ENCODE measurements at places on chromosomes 5 and 9.

DNA sequence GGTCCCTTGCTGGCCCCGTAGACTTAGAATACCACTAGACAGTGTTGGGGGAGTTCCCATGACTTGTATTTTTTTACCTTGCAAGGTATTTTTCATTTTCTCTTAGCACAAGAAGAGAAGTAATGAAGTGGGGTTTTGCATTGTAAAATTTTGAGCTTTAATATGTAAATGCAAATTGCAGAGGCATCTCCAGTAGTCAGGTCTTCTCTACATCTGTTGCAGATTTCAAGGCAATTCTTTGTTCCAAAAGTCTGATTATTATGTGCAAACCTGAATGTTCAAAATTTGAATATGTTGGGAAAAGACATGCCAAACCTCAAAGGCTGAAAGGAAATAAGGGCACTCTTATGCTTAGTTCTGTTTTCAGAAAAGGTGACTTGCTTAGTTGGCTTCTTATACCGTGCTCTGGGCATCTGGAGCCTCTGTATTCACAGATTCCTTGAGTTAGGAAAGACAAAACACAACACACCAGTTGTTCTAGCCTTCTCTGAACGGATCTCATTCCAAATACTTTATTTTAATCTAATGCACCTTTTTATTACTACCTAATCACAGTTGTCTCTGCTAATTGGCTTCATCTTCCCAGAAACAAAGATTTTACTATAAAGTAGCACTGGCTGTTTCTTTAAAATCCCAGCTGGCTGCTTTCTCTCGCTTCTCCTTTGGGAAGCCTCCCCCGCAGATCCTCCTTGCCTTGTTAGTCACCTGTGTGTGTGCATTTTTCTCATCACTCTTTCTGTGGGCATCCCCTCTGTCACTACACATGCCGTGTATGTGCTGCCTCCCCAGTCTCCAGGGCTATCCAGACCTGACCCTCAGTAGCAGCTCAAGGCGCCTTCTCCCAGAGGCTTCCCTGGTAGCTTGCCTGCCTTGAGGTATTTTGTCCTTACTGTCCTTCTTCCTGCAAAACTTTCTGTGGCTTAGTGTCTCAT is 138.2 kb downstream of the TLE4 start:
- no peak for DNase-seq

DNA sequence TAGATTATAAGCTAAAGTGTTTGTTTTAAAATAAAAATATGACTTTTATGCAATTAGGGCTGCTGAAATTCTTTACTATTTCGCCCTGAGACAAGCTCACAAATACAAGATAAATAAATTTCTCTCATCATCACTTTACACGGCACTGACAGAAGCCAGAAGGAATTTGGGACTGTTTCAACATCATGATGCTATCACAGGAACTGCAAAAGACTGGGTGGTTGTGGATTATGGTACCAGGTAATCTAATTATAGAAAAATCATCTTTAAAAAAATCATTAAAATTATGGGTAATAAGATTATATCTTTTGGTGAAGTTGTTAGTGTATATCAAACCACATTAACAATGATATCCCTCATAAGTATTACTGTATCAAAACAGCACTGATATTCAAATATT is 95.0 kb downstream of the MAN2A1 start:
- no peak for DNase-seq

GRCh38 chr9:112301420-112301819 is 32.0 kb downstream of the PTBP3 start:
- no peak for DNase-seq

GRCh38 chr5:71934322-71934721 is 173.0 kb upstream of the MAP1B start:
- DNase-seq, result no peak

DNA sequence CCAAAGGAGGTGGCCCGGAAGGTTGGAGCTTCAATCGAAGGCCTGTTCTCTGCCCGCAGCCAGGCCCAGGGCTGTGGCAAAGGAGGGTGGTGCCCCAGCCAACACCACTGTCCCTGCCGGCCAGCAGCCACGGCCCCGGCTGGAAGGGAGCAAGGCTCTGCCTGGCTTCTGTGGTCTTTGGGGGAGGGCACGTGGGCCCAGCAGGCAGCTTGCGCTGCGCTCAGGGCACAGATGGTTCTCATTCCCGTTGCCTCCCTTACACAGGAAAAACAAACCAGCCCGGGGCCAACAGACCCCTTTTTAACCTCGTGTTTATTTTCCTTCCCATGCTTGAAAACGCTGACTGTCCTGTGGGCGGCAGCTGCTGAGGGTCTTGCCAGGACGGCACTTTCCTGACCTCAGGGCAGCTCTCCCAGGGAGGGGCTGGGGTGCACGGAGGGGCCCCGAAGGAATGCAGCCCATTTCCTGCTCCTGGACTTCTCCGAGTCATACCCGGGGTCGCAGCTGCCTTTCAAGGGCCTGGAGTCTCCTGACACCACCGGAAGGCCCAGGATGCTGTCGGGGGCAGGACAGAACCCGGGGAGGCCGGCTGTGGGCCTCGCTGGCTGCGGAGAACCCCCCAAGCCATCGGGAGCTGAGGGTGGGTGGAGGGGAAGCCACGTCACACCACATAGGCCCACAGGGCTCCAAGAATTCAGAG is 1.1 kb upstream of the GPSM1 start:
- no peak for DNase-seq

DNA sequence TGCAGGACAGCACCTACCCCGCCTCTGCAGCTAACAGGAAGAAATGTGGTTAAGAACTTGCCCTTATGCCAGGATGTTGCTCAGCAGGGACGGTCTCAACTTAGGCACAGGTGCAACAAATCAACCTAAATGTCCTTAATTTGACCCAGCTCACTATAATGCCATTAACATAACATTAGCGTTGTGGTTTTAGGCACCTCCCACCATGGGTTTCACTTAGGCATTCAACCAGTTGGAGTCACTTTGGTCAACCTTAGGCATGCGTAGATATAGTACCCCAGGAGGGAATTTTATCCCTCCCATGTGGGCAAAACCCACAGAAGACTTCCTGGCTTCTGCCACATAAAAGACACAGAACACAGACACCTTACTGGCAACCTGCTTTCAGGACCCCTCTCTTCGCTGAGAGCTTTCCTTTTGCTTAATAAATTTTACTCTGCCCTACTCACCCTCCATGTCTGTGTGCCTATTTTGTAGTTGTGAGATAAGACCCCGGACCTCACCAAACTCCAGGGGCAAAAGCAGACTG is 8.7 kb upstream of the ERAP1 start:
- peak; percentile 85 for DNase-seq

- no peak for DNase-seq
Measured at GRCh38 chr5:139419226-139420192, 15.6 kb upstream of the SPATA24 start.

DNA sequence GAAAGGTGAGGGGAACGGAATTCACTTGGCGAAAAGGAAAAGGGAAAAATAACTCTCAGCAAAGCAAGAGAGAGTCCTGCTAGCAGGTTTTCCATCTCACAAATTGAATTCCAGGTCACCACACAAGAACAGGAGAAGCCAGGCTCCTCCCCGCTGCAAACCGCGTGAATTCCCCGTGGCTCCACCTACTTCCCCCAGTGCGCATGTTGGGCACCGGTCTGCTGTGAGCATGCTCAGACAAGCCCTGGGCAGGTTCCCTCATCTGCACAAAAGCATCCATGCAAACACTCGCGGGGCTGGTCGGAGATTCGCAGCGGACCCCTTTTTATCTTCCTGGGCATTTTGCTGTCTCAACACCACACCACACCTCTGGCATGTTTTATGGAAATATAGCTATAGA is 58.5 kb upstream of the S1PR3 start:
- DNase-seq, result no peak

DNA sequence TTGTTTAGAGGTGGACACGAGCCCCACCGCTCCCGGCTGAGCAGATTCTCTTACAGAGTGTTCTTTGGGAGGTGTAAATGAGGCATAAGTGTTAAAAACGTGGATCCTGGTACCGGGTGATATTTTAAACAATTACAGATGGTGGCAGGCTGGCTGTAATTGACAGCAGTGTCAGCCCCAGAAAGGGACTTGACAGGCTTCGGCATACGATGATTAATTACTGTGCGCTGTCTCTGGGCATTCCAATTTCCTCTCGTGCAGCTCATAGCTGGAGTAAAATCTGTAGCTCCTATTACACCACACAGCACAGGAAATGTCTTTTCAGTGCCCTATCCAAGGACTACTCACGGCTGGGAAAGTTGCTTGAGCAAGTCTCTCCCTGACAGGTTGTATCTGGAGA is 305.4 kb upstream of the IRX2 start:
- no peak for DNase-seq

- DNase-seq, result no peak
Measured at GRCh38 chr9:113609562-113610318, 146.2 kb downstream of the RGS3 start.

GRCh38 chr5:174454464-174454863 is 269.9 kb upstream of the MSX2 start:
- peak; percentile 62 for DNase-seq

DNA sequence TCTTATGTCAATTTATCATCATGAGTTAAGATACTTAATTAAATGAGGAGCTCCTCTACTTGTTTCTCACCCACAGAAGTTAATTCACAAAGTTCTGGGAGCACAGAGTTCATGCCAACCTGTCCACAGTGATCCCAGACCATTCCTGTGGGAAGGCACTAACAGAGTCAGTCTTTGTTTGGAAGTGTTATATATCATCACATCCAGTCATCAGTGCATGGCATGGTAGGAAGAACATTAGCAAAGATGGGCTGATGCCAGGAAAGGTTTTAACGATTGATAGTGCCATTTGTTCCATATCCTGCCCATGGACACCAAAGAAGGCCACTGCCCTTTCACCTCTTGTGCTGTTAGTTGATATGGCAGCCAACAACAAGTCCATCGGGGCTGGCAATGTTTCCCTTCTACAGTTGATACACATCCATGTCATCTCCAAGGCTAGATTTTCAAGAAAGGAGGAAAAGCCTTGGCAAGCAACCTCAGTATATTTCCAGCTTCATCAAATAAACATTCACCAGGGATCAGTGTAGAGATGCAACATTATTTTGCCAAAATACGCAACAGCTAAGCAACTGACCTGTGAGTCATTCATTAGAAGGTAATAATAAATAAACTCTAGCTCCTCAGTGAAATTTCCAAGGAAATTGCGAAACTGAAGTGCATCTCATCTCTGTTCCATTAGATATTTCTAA is 169.6 kb downstream of the RORB start:
- no peak for DNase-seq

- no peak for DNase-seq
Measured at GRCh38 chr9:97721396-97721795, 24.3 kb upstream of the XPA start.

DNA sequence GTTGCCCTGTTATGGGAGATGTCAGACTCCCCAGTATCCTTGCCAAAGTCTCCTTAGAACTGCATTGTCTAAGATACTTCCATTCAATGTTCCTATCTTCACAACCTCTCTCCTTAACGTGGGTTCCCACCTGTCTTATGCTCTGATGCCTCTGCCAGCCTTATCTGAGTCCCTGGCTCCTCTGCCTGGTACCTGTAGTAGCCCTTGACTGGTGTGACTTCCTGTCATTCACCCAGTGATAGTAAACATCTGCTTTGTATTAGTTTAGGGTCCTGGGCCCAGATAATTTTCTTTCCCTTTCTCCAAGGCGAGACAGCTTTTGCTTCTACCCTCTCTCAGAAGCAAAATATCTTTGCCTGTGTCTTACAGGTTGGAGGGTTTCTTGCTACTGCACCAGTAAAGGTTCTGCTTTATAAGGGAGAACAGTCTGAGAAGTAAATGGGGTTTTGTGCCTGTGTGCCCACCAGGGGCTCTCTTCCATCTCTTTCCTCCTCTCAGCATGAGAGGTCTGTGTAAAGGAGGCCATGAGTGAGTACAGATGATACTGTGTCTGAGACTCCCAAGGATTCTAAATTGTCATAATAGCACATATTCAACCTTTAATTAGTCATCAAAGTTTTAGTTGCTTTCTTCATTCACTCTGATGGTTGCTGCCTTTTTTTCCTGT is 220.8 kb downstream of the PRR16 start:
- no peak for DNase-seq

- DNase-seq, result peak; percentile 14
Measured at GRCh38 chr5:132591145-132591544, 34.4 kb downstream of the RAD50 start.

DNA sequence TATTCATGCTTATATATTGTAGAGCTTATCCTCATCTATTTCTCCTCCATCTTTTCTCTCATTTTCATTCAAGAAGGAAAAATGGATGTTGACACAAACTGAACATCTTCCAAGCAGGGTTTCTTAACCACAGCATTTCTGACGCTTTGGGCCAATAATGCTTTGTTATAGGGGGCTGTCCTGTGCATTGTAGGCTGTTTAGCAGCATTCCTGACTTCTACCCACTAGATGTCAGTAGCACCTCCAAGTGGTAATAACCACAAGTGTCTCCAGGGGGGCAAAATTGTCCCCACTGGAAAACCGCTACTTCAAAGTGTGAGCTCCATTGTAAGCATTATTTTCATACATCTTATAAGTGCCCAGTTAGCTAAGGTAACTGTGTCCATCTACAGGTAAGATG is 2.6 kb upstream of the TXNDC8 start:
- no peak for DNase-seq

DNA sequence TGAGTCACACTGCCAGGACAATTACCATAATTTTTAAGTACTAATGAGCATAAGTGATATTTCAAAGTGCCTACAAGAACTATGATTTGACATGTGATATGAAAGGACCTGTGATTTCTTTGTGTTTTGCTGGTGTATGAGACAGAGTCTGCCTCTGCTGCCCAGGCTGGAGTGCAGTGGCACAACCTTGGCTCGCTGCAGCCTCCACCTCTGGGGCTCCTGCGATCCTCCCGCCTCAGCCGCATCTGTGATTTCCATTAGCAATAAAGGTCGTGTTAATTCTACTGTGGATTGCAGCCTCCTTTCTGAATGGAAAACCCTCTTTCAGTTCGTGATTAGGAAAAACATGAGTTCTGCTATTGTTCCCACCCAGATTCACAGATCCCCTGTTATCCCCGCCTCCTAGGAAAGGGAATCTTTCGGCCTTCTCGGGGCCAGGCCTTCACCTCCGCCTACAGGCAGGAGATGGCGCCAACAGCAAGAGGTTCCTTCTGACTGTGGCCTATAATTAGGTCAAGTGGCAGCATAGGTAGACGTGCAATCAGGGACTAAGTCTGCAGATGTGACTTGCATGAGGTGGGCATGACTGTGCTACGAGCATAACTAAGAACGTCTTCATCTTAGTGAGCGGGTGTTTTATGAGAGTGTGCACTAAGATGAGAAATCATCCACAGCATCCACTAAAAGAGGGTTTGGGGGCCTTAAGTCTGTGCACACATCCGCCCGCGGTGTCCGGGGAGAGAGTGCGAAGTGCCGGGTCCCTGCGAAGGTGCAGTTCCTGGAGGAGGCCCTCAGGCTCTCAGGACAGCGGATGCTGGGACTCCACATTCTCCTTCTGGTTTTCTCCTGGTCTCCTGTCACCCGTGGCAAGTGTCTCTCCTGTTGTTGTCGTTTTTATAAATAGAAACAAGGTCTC is 23.1 kb downstream of the TRIM7 start:
- DNase-seq, result peak; percentile 83

- no peak for DNase-seq
Measured at GRCh38 chr9:21392270-21392669, 7.1 kb upstream of the IFNA2 start.

- DNase-seq, result no peak
Measured at GRCh38 chr5:113057557-113057984, 81.0 kb downstream of the DCP2 start.

All from CD4-positive, alpha-beta T cell treated with Interferon alpha-2 for 1 hour (primary cell).